CD4-positive, CD25-positive, alpha-beta regulatory T cell (primary cell): ENCODE measurements at places on chromosomes 4 and X. TPM values are rescaled to one million over a fixed set of nuclear protein-coding genes. Genes with fewer than 3 reads are reported as not detected.

DNA sequence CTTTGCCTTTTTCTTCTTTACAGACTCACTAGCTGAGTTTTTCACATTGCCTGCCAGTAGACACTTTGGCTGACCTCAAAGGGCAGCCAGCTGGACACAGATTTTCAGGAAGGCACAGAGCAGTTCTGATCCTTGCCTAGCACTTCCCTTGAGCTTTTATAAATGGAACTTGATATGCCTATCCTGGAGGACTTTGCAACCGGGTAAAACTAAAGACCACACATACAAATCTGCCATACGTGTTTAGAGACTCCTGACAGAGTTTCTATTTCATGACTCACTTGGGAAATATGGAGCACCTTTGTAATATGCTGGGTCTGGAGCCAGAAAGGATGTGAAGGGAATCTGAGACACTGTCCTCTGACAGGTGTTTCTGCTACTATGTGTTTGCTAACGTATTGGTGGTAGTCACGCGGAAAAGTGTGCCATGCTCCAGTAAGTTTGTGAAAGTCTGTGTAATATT is 56.7 kb upstream of the RASSF6 start:
- no peaks in the 10 kb centered on the region for H3K4me1 ChIP-seq
- no peak overlapping the region for H3K4me3 ChIP-seq
- no peak for DNase-seq
- H3K27ac ChIP-seq, result no peak overlapping the region

- H3K27me3 ChIP-seq, result no peaks in the 10 kb centered on the region
- H3K4me3 ChIP-seq, result no peak overlapping the region
- DNase-seq, result no peak
Measured at GRCh38 chrX:63284659-63285058, 66.5 kb downstream of the SPIN4 start.

- no peaks in the 10 kb centered on the region for H3K27me3 ChIP-seq
- H3K36me3 ChIP-seq, result no peaks in the 10 kb centered on the region
- DNase-seq, result no peak
- H3K27ac ChIP-seq, result no peak overlapping the region
Measured at GRCh38 chrX:132001127-132001526, 22.0 kb upstream of the STK26 start.

- H3K36me3 ChIP-seq, result no peaks in the 10 kb centered on the region
- H3K27me3 ChIP-seq, result no peaks in the 10 kb centered on the region
- no peak overlapping the region for H3K4me3 ChIP-seq
- no peak for DNase-seq
Measured at GRCh38 chr4:3452376-3452775, 10.6 kb downstream of the HGFAC start.

- DNase-seq, result no peak
- H3K27me3 ChIP-seq, result no peaks in the 10 kb centered on the region
- no peak overlapping the region for H3K27ac ChIP-seq
- no peak overlapping the region for H3K4me3 ChIP-seq
Measured at GRCh38 chrX:150848914-150849365, 49.5 kb downstream of the CD99L2 start.

GRCh38 chr4:110878956-110879355 is 256.1 kb upstream of the PITX2 start:
- no peak for DNase-seq
- H3K4me3 ChIP-seq, result no peak overlapping the region
- H3K27ac ChIP-seq, result no peak overlapping the region

DNA sequence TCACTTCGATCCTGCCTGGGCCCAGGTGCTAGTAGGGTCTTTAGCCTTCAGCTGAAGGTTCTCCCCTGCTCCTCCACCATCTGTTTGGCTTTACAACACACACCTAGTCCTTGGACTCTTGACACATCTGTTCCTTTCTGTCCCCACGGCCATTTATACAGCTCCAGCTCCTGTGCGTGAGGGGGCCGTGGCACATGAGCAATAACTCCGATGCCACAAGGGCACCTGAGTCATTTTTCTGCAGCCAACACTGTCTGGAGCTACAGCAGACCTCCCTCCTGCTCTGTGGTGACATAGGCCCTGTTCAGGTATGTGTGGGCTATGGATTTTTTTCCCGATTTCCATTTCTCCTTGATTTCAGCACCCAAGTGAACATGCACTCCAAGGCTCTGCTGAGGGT is 44.7 kb upstream of the BCOR start:
- H3K27me3 ChIP-seq, result no peaks in the 10 kb centered on the region
- H3K27ac ChIP-seq, result no peak overlapping the region
- no peak overlapping the region for H3K4me3 ChIP-seq
- H3K36me3 ChIP-seq, result no peaks in the 10 kb centered on the region
- peaks cover 16% of the 10 kb centered on the region for H3K4me1 ChIP-seq
- no peak for DNase-seq

DNA sequence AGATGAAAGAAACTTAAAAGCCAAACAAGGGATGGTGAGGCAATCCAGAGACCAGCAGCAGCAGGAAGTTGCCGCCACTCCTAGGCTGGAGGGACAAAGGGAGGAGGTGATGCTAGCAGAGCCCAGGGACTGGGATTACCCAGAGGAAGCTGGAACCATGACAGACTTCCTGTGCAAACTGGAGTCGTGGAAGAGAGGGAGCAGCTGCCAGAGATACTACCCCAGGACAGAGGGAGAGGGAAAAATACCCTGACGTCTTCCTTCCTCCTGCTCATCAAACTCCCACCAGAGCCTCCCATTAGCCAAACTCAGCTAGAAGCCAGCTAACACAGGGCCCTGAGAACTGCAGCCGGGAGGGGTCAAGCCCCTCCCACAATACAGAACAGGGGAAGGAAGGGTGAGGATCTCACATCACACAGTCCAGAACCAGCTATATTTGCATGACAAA is 101.2 kb upstream of the KLF3 start:
- no peak overlapping the region for H3K4me3 ChIP-seq
- DNase-seq, result no peak
- peaks cover 5% of the 10 kb centered on the region for H3K4me1 ChIP-seq
- H3K27me3 ChIP-seq, result peaks cover 5% of the 10 kb centered on the region

GRCh38 chr4:161393602-161394001 is 770.2 kb downstream of the FSTL5 start:
- no peaks in the 10 kb centered on the region for H3K27me3 ChIP-seq
- H3K4me3 ChIP-seq, result no peak overlapping the region
- H3K4me1 ChIP-seq, result no peaks in the 10 kb centered on the region
- H3K36me3 ChIP-seq, result no peaks in the 10 kb centered on the region
- no peak for DNase-seq
- H3K27ac ChIP-seq, result no peak overlapping the region

DNA sequence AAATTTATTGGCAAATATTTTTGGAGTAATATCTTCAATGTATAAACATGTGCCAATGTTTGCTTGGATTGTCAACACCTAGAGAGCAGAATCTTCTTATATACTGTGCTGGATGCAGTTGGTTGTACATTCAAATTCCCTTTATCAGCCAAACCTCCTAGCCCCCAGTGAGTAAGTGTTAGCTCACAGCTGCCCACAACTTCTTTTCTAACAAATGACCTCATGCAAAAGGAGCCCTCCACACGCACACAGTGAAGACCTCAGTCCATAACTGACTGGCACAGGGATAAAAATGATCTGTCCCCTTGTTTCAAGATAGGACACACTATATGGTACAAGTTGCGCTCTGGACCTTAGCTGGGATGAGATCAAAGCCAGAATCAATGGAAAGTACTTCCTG is 458.0 kb upstream of the NWD2 start:
- H3K27me3 ChIP-seq, result no peaks in the 10 kb centered on the region
- H3K27ac ChIP-seq, result no peak overlapping the region
- DNase-seq, result no peak
- no peak overlapping the region for H3K4me3 ChIP-seq
- no peaks in the 10 kb centered on the region for H3K4me1 ChIP-seq

DNA sequence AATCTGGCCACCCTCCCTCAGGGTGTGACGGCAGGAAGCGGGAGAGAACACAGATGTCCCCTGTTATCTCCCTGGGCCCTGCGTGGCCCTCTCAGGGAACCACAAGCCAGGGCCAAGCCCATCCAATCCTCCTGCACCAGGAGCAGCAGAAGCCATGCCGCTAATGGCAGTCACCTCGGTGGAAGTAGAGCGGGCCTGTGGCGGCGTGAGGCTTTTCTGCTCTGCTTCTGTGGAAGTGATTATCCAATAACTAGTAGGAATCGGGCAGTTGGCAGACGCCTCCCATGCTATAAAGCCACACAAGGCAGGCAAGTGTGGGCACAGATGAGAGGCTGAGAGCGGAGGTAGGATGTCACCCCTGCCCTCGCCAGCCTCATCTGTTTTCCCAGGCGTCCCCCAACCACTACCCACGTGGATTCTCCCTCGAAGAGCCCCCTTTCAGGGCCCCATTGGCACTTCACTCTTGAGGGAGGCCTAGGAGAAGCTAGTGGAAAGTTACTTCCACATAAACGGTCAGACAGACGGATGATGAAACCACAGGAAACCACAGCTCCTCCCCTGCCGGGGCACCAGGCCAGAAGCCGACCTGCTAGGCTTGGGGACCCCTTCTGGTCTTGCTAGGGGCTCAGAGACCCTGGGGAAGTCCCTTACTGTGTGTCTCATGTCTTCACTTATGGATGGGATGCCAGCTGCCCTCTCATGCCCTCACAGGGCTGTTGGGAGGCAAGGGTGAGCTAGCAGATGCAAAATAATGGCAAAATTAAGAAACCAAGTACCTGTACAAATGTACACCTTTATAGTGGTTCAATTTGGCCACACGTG is 18.8 kb upstream of the TMSB4X start:
- no peaks in the 10 kb centered on the region for H3K36me3 ChIP-seq
- peak overlapping the region; percentile 89 for H3K27ac ChIP-seq
- peak overlapping the region; percentile 76 for H3K4me3 ChIP-seq
- H3K4me1 ChIP-seq, result peaks cover 89% of the 10 kb centered on the region

- no peaks in the 10 kb centered on the region for H3K4me1 ChIP-seq
- H3K27me3 ChIP-seq, result no peaks in the 10 kb centered on the region
- DNase-seq, result no peak
Measured at GRCh38 chr4:112245383-112245782, 13.8 kb downstream of the AP1AR start.

- no peak for DNase-seq
- H3K4me1 ChIP-seq, result no peaks in the 10 kb centered on the region
- H3K4me3 ChIP-seq, result no peak overlapping the region
- H3K27ac ChIP-seq, result no peak overlapping the region
- no peaks in the 10 kb centered on the region for H3K27me3 ChIP-seq
Measured at GRCh38 chr4:1939664-1940509, 68.7 kb downstream of the NSD2 start.

DNA sequence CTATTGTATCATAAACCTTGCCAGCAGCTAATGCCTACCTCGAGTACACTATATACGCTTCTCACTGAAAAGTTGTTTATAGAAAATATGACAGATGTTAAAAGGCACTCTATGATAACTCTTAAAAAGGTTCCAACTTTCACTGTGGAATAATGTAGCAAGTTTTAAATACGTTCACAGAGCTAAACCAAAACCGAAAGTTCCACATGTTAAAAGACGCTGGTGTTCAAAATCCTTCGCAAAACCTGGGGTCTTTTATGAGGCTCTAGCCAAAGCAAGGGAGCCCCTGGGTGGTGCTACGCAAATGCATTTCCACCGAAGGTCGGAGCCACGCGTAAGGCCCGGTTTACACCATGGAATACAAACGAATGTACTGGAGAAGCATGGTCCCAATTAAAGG is 103.7 kb upstream of the TENM3 start:
- DNase-seq, result no peak
- H3K4me1 ChIP-seq, result peaks cover 5% of the 10 kb centered on the region
- H3K27me3 ChIP-seq, result peaks cover 12% of the 10 kb centered on the region
- peak overlapping the region; percentile 54 for H3K4me3 ChIP-seq
- no peak overlapping the region for H3K27ac ChIP-seq

DNA sequence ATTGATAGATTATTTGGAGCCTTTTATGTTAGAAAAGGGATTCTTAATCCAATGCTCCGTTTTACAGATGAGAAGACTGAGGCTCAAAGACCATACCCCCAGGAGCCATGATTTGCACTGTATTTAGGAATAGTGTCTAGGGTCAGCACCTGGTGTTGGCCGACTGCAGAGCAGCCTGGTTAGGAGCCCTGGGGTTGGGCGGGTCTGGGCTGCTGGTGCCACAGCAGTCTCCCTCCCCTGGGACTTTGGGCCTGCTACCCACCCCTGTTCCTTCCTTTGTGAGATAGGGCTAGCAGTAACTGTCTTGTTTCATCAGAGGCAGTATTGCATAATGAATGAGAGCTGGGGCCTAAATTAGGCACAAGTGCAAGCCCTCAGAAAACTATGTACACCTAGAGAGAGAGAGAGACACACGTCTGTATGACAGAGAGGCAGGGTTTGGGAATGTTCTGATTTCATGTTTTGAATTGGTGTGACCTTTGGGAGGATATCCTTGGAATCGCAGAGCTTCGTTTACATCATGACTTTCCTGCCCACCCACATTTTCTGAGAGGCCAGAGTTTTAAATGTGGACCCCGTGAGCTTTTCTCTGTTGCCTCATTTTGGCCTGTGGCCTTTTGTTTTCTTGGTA is 111.7 kb downstream of the PTTG2 start:
- no peak overlapping the region for H3K4me3 ChIP-seq
- H3K36me3 ChIP-seq, result peaks cover 3% of the 10 kb centered on the region
- H3K27me3 ChIP-seq, result no peaks in the 10 kb centered on the region
- DNase-seq, result no peak

DNA sequence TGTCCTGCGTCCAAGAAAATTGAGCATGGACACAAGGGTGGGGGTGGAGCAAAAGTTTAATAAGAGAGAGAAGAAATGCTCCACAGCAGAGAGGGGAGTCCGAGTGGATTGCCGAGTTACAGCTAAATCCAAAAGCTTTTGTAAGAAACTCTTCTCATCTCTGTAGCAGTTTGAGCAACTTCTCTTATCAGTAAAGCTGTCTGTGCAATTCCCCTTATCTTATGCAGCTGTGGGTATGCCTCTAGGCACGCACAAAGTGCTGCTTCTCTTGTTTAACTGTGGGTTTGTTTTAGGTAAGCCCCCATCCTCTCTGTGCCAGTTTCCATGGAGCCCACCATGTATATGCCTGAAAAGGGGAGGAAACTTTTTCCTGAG is 44.8 kb downstream of the HMGB2 start:
- no peaks in the 10 kb centered on the region for H3K27me3 ChIP-seq
- DNase-seq, result no peak
- no peak overlapping the region for H3K27ac ChIP-seq
- H3K4me1 ChIP-seq, result no peaks in the 10 kb centered on the region
- peak overlapping the region; percentile 4 for H3K4me3 ChIP-seq
- peaks cover 4% of the 10 kb centered on the region for H3K36me3 ChIP-seq

DNA sequence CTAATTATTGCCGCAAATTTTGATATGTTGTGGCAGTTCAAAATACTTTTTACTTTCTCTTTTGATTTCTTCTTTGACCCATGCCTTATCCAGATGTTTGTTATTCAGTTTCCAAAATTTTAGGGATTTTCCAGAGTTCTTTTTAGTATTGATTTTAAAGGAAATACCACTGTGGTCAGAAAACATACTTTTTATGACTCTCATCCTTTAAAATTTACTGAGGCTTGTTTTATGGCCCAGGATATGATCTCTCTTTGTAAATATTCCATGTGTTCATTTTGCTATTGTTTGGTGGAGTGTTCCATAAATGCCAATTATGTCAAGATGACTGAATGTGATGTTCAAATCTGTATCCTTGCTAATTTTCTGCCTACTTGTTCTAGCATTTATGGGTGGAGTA is 272.3 kb upstream of the DIPK2B start:
- H3K4me1 ChIP-seq, result no peaks in the 10 kb centered on the region
- no peaks in the 10 kb centered on the region for H3K27me3 ChIP-seq
- no peaks in the 10 kb centered on the region for H3K36me3 ChIP-seq

The BTK gene
- total RNA-seq, result 2.7 TPM

The ASB5 gene
- total RNA-seq, result not detected

The PHKA1 gene
- 0.30 TPM for total RNA-seq

The DAPP1 gene
- total RNA-seq, result 29.8 TPM

The TBC1D8B gene
- 0.17 TPM for total RNA-seq

The ETDA gene
- total RNA-seq, result not detected

The SUPT20HL2 gene
- not detected for total RNA-seq

The ADGRL3 gene
- not detected for total RNA-seq

The ADH6 gene
- total RNA-seq, result not detected

The PRKG2 gene
- 1.9 TPM for total RNA-seq

The SCML2 gene
- total RNA-seq, result 0.22 TPM

The MAP3K15 gene
- not detected for total RNA-seq

The FAM114A1 gene
- total RNA-seq, result not detected
